ENCODE measurements at places on chromosomes 16 and 17.

GRCh38 chr16:75789237-75789636 is 62.9 kb upstream of the CPHXL start:
- no peak for DNase-seq

DNA sequence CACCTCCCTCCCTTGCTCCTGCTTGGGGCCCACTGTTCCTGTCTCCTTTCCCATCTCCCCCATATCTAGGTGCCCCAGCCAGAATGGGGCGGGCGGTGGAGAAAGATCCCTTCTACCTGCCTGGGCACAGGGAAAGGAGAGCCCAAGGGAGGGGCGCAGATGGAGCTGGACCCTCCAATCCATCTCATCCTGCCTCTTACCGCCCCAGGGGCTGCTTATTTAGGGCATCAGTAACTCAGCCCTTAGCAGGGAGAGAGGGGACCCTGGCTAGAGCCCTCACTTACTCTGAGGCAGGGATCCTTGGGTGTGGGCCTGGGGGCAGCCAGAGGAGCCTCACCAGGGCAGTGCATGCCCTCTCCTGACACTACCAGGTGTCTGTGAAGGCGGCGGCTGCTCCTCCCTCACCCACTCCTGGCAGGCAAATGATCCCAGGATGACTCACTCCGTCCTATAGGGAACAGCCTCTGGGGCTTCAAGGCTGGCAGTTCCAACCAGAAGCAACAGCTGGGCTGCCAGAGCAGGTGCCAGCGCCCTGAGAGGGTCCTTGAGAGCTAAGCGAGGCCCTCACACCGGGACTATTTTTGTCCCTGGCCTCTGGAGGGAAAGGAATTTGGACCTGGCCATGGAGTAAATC is 16.3 kb upstream of the BCAR1 start:
- DNase-seq = no peak

- DNase-seq = no peak
Measured at GRCh38 chr17:19719355-19720209, 3.2 kb upstream of the SLC47A2 start.

- no peak for DNase-seq
Measured at GRCh38 chr17:37384560-37385149, 8.9 kb downstream of the C17orf78 start.

DNA sequence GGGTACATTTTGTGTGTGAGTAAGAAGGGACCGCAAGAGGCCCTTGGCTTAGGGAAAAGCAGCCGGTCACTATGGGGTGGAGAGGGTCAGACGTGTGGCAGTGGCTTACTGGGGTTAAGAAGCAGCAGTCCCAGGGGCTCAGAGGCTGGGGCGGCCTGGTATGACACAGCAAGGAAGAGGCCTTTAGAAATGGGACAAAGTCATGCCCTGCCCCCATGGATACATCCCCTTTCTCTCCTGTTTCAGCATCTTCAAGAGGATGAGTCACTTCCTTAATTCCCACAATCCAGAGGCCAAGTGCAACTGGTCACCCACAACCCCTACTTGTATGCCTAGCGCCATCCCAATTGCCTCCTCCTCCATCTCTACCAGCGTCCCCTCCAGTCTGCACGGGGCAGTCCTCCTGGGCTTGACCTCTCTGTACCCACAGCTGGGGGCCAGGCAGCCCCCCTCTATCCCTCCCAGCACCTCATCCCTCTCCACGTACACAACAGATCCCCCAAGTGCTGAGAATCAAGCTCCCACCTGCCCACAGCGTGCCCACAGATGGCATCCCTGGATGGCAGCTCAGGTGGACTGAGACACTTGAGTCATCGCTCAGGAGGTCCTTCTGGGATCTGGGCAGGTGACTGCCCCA is 6.9 kb upstream of the EFTUD2 start:
- no peak for DNase-seq

DNA sequence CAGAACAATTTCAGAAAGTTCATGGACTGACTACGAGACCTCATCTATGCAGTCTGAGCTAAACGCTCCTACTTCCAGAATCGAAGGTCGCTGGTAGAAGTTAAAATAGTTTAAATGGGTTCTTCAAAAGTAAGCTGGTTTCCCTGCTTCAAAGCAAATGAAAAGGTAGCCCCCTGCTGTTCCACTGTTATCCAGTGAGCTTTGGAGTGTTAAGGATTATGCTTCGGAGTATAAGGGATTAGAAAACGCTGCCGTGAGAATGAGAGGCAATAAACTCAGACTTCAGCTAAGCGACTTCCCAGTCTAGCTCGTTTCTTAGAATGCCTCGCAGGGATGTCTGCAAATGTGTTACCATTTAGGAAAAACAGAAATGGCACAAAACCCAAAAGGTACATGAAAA is 12.4 kb downstream of the MLYCD start:
- no peak for DNase-seq

- no peak for DNase-seq
Measured at GRCh38 chr17:71870546-71870862, 250.3 kb upstream of the SOX9 start.

DNA sequence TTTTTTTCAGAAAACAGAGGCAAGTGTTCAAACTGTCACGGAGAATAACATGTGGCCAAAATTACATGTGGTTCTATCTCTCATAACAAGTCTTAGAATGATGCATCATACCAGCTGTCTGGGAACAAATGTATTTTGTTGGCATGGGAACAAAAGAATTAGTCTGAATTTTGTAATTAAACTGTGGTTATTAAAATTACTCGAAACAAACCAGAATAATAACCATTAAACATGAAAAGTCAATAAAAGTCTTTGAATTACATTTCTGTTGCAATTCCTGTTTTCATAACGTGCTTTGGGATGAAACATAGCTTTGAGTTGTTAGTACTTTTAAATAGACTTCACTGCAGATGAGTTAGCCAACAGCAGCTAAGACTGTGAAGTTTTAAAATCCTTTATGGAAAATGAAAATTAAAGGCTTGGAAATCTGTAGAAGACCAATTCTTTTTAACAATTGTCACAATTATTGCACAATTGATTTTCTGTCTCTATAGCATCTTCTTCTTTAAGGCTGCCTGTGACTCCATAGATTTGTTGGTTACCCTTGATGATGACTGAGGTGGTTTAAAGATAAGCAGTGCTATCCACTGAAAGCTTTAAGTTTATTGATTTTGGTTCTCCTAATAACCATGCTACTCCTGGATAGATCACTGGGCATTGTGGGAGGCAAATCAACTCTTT is 117.9 kb upstream of the AXIN2 start:
- DNase-seq = no peak

DNA sequence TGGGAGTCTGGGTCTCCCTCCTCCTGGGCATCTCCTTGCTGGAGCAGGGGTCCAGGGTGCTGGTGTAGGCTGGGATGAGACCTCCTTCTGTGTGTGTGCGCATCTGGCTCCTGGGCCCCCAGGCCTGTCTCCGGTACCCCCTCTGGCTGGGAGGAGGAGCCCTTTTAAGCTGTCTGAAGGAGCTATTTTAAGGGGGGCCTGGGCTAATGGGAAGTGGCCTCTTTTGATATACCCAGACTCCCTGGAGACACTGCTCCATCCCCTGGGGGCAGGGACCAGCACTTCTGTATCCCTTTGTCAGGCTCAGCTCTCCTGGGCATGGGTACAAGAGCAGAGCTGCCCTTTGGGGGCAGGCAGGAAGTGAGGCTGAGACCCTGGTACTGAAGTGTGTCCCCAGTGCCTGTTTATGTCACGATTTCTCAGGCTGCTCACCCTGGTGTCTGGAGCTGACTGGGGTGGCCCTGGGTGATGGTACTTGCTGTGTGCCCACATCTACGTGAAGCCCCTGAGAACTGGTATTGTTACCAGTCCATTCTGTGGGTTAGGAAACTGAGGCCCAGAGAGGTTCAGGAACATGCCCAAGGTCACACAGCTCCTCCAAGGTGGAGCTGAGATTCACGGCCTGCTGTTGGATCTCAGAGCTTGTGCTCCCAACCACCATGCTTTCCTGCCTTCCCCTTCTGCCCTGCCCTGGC is 6.5 kb downstream of the ADCY7 start:
- DNase-seq = no peak

DNA sequence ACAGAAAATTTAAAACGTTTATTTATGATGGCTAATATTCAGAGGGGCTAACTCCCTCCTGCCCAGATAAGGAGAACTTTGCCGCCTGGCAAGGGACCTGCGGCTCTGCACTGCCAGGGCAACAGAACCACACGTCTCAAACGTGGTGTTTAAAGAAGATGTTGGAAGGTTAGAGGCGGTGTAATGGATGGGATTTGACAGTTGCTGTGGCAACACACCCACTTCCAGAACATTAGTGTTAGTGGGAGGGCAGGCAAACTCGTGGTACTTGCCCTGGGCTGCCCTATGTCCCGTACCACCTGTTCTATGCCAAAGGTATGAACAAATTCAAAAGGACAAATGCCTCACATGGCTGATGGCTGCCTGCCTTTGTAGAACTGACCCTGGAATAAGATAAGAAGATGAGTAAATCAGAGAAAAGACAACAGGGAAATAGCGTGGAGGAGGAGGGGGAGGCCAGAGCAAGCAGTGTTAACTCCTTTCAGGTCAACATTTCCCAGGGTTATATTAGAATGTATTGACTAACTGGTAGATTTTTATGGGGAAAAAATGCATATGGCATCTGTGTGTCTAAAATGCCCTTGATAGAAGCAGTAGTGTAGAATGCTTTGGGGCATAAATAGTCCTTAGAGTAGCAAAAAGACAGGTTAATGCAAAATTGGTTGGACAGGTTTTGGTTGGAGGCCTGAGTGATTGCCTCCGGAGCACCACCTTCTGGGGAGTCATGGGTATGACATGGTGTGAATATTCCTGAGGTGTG is 30.8 kb downstream of the HLF start:
- DNase-seq = no peak

- DNase-seq = no peak
Measured at GRCh38 chr17:2814049-2814448, 17.8 kb downstream of the RAP1GAP2 start.

- no peak for DNase-seq
Measured at GRCh38 chr16:49127103-49127502, 154.5 kb downstream of the CBLN1 start.

- no peak for DNase-seq
Measured at GRCh38 chr16:24996301-24996700, 18.9 kb downstream of the ARHGAP17 start.

GRCh38 chr17:57317079-57317478 is 60.8 kb downstream of the MSI2 start:
- DNase-seq = no peak

DNA sequence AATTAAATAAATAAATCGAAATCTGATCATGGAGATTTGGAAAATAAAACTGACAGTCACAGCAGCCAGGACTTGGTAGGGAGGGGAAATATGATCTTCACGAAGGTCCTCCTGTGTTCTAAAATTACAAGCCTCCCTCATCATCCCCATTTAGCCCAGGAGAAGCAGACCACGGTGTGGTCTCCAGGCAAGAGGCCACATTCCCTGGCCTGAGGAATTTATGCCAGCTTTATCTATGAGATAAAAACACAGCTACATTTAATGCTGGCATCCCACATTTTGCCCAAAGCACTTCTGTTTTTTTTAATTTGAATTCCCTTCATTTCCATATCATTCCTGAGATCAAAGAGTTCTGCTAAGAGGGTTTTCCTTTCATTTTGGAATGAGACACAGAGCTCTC is 43.2 kb downstream of the ABCC12 start:
- DNase-seq = no peak

GRCh38 chr17:20103454-20104446 is 94.6 kb downstream of the SPECC1 start:
- no peak for DNase-seq

GRCh38 chr16:19710191-19710908 is 7.7 kb downstream of the KNOP1 start:
- no peak for DNase-seq

- DNase-seq = no peak
Measured at GRCh38 chr16:17526956-17527937, 56.5 kb upstream of the XYLT1 start.

DNA sequence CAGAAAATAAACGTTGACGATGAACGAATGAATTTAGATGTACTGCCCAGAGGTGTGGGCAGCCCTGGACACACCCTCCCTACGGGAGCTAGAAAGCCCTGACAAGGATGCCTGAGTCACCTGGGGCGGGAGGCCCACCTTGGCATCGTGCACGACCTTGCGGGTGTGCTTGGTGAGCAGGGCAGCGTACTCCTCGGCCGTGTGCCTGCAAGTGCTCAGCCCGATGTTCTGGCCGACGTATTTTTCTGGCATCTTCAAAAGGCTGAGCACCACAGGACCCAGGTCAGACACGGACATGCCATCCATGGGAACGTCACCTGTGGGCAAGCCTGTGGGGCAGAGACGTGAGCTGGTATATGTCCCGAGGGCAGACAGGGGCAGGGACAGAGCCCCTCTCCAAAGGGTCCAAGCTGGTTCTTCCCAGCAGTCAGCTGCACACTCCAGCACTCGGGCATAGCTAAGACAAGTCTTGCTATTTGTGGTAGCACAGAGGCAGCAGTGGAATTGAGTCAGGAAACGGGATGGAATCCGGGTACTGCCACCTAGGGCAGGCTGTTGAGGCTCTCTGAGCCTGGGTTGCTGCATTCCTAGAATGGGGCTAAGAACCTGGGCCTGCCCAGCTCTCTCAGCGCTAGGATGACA is 10.8 kb downstream of the NMRAL1 start:
- no peak for DNase-seq

DNA sequence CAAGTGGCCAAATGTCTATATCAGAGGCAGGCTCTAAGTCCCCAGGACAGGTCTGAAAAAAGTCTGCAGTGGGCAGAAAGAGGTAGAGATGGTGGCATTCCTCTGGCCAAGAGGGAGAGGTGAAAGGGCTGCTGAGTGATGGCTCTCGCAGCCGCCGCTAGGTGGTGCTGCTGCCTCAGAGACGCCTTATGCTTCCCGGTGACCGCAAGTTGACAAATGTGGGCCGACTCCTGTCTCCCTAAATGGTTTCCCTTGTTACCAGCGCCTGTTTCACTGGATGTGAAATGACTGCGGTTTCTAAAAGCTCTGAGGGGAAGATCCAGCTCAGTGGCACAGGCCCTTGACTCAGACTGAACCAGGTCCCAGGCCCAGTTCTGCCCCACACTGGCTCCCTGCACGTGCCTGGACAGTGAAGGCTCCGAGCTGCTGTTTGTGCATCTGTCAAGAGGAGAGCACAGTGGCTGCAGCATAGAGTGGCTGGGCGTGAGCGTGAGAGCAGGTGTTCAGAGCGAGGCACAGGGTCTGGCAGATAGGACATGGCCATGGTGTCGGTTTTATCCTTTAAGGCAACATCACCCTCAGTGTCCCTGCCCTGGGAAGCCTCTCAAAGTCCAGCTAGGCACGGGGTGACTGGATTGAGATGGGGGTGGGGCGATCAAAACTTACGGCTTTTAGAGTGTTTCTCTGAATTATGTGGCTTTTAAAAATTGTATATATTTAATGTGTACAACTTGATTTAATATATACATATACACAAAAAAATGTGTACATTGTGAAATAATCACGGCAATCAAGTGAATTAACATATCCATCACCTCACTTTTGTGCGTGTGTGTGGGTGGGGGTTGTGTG is 19.9 kb downstream of the CLEC16A start:
- no peak for DNase-seq

GRCh38 chr16:50744881-50745280 is 3.0 kb downstream of the CYLD start:
- no peak for DNase-seq

- no peak for DNase-seq
Measured at GRCh38 chr17:45320349-45320930, 3.6 kb upstream of the MAP3K14 start.

Measured in cortex of kidney (tissue), 1 donor.